IMR-90 (cell line): ENCODE measurements at places on chromosomes 2 and 18. TPM values are rescaled to one million over a fixed set of nuclear protein-coding genes. Genes with fewer than 3 reads are reported as not detected.

DNA sequence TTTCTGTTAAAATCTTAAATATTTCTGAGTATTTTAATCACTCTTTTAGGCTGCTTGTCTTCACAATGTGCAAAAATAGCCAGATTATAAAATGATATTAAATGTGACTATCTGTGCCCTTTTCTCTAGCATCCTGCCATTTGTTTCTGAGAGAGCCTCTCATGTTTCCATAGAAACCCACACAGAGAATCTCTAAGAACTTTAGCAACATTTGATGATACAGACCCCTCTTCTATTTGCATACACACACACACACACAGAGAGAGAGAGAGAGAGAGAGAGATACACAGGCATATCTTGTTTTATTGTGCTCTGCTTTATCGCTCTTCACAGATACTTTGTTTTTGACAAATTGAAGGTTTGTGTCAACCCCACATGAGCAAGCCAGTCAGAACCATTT, 134.5 kb upstream of the DDX18 start:
- no peaks in the 10 kb centered on the region for H3K4me1 ChIP-seq
- DNase-seq: no peak
- H3K27me3 ChIP-seq: no peaks in the 10 kb centered on the region
- H3K4me3 ChIP-seq: no peak overlapping the region
- no peak overlapping the region for H3K27ac ChIP-seq
- H3K36me3 ChIP-seq: no peaks in the 10 kb centered on the region

GRCh38 chr2:190507135-190507534, 27.4 kb downstream of the NEMP2 start:
- peaks cover 1% of the 10 kb centered on the region; the same call in 1 of the 2 replicates for H3K36me3 ChIP-seq
- H3K27ac ChIP-seq: no peak overlapping the region
- no peak overlapping the region for H3K4me3 ChIP-seq
- no peaks in the 10 kb centered on the region for H3K27me3 ChIP-seq
- H3K4me1 ChIP-seq: peaks cover 8% of the 10 kb centered on the region
- no peak for DNase-seq

DNA sequence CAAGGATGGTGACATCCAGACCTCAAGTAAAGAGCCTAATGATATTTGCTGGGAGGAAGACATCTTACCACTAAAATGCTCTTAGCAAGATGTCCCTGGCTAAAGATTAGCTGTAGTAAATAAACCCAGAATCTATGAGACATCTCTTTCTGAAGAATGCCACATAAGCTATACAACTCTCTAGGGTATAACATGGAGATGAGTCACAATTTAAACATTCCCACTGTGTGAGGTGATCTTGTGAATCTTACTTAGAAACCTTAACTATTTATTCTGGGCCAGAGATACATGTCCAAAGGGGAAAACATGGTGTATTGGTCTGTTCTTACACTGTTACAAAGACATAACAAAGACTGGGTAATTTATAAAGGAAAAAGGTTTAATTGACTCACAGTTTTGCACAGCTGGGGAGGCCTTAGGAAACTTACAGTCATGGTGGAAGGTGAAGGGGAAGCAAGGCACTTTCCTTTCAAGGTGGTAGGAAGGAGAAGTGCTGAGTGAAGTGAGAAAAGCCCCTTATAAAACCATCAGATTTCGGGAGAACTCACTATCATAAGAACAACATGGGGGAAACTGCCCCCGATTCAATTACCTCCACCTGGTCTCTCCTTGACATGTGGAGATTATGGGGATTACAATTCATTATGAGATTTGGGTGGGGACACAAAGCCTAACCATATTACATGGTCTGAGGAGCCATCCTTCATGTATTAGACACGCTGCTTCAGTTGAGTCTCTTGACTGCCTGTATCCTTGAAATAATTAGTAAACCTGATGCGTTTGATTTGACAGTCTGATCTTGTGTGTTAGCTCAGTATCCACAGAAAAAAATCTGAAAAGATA, 17.1 kb downstream of the KRCC1 start:
- peaks cover 8% of the 10 kb centered on the region for H3K36me3 ChIP-seq
- peak overlapping the region; percentile 66; the same call in 1 of the 2 replicates for H3K27ac ChIP-seq
- H3K4me3 ChIP-seq: no peak overlapping the region
- DNase-seq: peak; percentile 97
- no peaks in the 10 kb centered on the region for H3K27me3 ChIP-seq
- peaks cover 2% of the 10 kb centered on the region; the same call in 1 of the 2 replicates for H3K4me1 ChIP-seq

DNA sequence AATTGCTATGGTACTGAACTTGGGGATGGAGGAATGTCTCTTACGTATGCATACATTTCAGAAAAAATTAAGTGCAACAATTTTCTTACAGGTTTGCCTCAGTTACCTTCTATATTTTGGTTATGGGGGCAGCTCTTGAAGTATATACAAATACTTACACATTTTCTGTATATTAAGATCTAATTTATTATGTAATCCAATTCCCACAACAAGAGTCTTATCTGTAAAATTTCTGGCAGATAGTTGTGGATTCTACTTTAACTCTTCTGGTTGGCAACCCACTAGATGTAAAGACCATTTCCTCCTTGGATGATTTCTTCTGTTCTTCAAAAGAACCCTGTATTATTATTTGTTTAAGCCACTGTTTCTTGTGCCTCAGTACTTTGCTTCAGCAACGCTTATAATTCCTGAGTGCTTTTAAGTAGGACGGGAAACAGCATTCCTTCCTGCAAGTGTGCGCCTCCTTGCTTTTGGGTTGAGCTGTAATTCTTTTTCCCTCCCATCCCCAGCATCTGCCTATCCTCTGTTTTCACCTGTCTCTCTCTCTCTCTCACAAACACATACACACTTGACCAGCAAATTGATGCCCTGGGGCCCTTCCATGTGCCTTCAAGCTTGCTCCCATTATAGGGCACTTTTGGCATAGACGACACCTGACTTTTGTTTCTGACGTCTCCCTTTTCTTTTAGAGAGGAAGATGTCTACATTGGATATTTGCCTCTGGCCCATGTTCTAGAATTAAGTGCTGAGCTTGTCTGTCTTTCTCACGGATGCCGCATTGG, 61.4 kb downstream of the ACSL3 start:
- no peak for DNase-seq
- H3K36me3 ChIP-seq: peaks cover 29% of the 10 kb centered on the region
- no peak overlapping the region for H3K4me3 ChIP-seq
- no peak overlapping the region for H3K27ac ChIP-seq
- peaks cover 12% of the 10 kb centered on the region for H3K4me1 ChIP-seq
- no peaks in the 10 kb centered on the region for H3K27me3 ChIP-seq

DNA sequence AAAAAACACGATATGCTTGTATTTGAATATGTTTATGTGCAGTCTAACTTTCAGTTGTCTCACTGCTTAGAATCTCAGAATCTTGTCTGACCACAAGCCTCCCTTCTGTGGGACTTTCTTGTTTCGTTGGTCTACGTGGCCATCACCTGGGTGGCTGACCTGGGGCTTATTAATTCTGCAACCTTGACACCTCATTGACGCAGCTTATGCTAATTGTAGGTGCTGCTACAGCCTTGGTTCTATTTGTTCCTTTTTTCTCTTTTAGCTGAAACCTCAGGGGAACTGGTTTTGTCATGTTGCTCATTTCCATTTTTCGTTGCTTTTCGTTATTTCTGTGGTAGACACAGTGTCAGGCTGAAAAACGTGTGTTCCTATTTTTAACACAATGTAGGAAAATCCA, 273.7 kb downstream of the SLC4A3 start:
- peaks cover 6% of the 10 kb centered on the region for H3K27me3 ChIP-seq
- no peak for DNase-seq
- no peaks in the 10 kb centered on the region for H3K4me1 ChIP-seq

DNA sequence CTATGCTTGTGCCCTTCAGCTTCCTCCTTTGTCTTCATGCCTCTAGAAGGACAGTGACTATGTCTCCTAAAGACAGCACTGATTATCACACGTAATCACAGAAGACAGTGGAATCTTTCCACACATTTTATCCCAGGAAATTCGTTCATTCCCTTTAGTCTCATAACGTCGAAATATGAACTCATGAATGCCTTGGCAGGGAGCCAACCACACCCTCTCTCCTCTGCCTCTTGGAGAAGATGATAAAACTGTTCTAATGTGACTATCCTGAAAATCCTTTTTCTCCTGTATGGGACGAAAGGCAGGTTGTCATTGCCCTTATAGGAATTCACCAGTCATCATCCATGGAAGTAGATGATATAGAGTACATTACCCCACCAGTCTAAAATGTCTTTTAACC, 726.6 kb upstream of the FANCL start:
- no peaks in the 10 kb centered on the region for H3K4me1 ChIP-seq
- no peaks in the 10 kb centered on the region for H3K36me3 ChIP-seq
- no peak for DNase-seq
- H3K4me3 ChIP-seq: no peak overlapping the region
- no peaks in the 10 kb centered on the region for H3K27me3 ChIP-seq
- H3K27ac ChIP-seq: no peak overlapping the region

DNA sequence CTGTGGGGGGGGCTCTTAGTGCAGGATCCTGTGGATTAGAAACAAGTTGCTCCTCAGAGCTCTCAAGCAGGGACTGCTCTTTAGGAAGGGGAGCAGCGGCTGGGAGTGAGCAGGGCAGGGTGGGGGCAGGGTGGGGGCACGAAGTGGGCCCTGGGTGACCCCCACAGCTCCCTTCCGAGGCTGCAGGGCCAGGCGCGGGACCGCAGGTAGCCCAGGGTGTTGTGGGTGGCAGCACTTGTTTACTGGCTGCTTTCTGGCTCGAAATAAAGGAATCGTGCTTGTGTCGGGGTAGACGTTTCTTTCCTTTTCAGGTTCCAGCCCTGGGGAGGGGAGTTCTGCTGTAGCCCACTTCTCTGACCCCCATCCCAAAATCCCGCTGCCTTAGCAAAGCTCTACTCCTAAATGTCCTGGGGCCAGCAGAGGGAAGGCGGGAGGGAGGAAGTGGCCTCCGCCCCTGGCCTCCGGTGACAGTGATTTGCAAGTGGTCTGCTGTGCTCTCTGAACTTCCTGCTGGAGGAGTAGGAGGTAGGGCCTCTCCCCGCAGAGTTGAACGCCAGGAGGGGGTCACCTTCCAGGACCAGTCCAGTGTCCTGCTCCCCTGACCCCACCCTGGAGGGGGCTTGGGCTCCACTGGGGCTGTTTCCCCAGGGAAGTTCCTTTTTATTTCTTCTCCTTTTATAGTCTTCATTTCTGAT, 8.3 kb downstream of the NEU4 start:
- no peak for DNase-seq
- H3K36me3 ChIP-seq: no peaks in the 10 kb centered on the region
- H3K4me1 ChIP-seq: no peaks in the 10 kb centered on the region
- H3K27me3 ChIP-seq: peaks cover 16% of the 10 kb centered on the region; the same call in 1 of the 2 replicates

GRCh38 chr2:173034143-173034542, 41.5 kb upstream of the MAP3K20 start:
- no peak overlapping the region for H3K4me3 ChIP-seq
- DNase-seq: no peak
- no peak overlapping the region for H3K27ac ChIP-seq
- H3K4me1 ChIP-seq: peaks cover 9% of the 10 kb centered on the region; the same call in 1 of the 2 replicates
- no peaks in the 10 kb centered on the region for H3K36me3 ChIP-seq

GRCh38 chr2:58734365-58734764, 493.2 kb upstream of the FANCL start:
- no peak overlapping the region for H3K27ac ChIP-seq
- no peak overlapping the region for H3K4me3 ChIP-seq
- no peaks in the 10 kb centered on the region for H3K27me3 ChIP-seq
- DNase-seq: peak; percentile 5
- H3K4me1 ChIP-seq: no peaks in the 10 kb centered on the region

DNA sequence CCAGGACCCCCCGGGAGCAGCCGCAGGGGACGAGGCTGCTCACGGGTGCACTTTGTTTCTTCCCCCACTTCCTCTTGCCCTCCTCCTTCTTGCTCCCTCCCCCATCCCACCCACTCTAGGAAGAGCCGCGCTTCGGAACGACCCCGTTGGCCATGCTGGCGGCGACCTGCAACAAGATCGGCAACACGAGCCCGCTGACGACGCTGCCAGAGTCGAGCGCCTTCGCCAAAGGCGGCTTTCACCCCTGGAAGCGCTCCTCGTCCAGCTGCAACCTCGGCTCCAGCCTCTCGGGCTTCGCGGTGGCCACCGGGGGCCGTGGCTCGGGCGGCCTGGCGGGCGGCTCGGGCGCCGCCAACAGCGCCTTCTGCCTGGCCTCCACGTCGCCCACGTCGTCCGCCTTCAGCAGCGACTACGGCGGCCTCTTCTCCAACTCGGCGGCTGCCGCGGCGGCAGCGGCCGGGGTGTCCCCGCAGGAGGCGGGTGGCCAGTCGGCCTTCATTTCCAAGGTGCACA, 1.3 kb downstream of the SP9 start:
- H3K27me3 ChIP-seq: peaks cover 91% of the 10 kb centered on the region
- H3K4me1 ChIP-seq: peaks cover 10% of the 10 kb centered on the region
- peak overlapping the region; percentile 25 for H3K4me3 ChIP-seq
- no peaks in the 10 kb centered on the region for H3K36me3 ChIP-seq
- no peak for DNase-seq

GRCh38 chr18:69365658-69366057, 35.0 kb upstream of the DOK6 start:
- no peak for DNase-seq
- no peaks in the 10 kb centered on the region for H3K36me3 ChIP-seq
- H3K27me3 ChIP-seq: no peaks in the 10 kb centered on the region

- DNase-seq: no peak
- no peak overlapping the region for H3K27ac ChIP-seq
- no peaks in the 10 kb centered on the region for H3K27me3 ChIP-seq
- no peaks in the 10 kb centered on the region for H3K36me3 ChIP-seq
- H3K4me3 ChIP-seq: no peak overlapping the region
- H3K4me1 ChIP-seq: no peaks in the 10 kb centered on the region
These were observed 164.9 kb downstream of the L3MBTL4 start for GRCh38 chr18:6249788-6250187.

GRCh38 chr2:235135990-235136561, 184.3 kb downstream of the SH3BP4 start:
- H3K27me3 ChIP-seq: peaks cover 36% of the 10 kb centered on the region
- no peaks in the 10 kb centered on the region for H3K36me3 ChIP-seq
- H3K4me1 ChIP-seq: no peaks in the 10 kb centered on the region
- no peak overlapping the region for H3K4me3 ChIP-seq

- DNase-seq: no peak
- no peaks in the 10 kb centered on the region for H3K4me1 ChIP-seq
- no peak overlapping the region for H3K27ac ChIP-seq
- H3K36me3 ChIP-seq: no peaks in the 10 kb centered on the region
- H3K27me3 ChIP-seq: peaks cover 3% of the 10 kb centered on the region; the same call in 1 of the 2 replicates
These were observed 224.5 kb downstream of the FAM210A start for GRCh38 chr18:13501891-13502290.

DNA sequence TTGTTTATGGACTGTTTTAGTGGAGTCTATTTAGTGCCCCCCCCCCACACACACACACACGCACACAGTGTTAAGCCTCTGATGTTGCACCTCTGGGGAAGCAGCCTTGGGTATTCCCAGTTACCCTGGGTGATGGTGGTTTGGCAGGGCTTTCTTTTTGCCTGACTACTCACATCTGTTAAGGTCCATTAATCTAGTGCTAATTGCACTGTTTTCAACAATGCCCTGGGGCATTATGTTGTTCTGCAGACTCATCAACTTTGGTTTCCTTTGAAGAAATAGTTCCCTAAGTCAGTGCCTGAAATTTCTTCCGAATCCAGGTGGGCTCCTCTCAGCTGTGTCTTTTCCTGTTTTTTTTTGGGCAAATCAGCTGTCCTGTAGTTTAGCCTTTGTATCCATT, 34.7 kb downstream of the SPOPL start:
- DNase-seq: no peak
- no peak overlapping the region for H3K4me3 ChIP-seq
- H3K27me3 ChIP-seq: no peaks in the 10 kb centered on the region
- H3K4me1 ChIP-seq: no peaks in the 10 kb centered on the region

- DNase-seq: no peak
- no peak overlapping the region for H3K27ac ChIP-seq
- H3K4me1 ChIP-seq: no peaks in the 10 kb centered on the region
- H3K27me3 ChIP-seq: peaks cover 29% of the 10 kb centered on the region
- no peak overlapping the region for H3K4me3 ChIP-seq
- H3K36me3 ChIP-seq: no peaks in the 10 kb centered on the region
These were observed 17.7 kb upstream of the NTSR2 start for GRCh38 chr2:11687736-11688135.

Gene SEPTIN2
- 504 and 570 TPM in 2 replicates for total RNA-seq

Gene MEX3C
- 42.8 and 50.9 TPM in 2 replicates for total RNA-seq

Gene KCNJ3
- total RNA-seq: not detected in 2 replicates

Gene GAREM2
- total RNA-seq: 0.28 and 0.36 TPM in 2 replicates

Gene ASB18
- total RNA-seq: not detected in 2 replicates

Gene FAM168B
- 76.4 and 86.7 TPM in 2 replicates for total RNA-seq
